ENCODE measurements at places on chromosomes 16 and 17.

DNA sequence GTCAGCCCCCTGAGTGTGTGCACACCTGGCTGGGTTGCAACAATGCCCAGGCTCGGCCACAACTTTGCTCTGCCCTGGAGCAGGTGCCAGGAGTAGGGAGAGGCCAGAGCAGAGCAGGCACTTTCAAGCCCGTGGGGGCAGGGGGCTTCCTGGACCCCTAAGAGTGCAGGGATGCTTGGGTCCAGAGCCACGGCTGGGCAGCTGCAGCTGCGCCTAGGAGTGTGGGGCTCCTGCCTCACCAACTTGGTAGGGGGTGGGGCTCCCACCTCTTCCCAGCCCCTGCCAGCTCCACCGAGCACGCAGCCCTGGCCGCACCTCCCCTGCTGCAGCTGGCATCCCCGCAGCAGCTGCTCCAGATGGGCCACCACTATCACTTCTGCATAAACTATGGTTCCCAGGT is 7.8 kb downstream of the OR3A2 start:
- DNase-seq = no peak

DNA sequence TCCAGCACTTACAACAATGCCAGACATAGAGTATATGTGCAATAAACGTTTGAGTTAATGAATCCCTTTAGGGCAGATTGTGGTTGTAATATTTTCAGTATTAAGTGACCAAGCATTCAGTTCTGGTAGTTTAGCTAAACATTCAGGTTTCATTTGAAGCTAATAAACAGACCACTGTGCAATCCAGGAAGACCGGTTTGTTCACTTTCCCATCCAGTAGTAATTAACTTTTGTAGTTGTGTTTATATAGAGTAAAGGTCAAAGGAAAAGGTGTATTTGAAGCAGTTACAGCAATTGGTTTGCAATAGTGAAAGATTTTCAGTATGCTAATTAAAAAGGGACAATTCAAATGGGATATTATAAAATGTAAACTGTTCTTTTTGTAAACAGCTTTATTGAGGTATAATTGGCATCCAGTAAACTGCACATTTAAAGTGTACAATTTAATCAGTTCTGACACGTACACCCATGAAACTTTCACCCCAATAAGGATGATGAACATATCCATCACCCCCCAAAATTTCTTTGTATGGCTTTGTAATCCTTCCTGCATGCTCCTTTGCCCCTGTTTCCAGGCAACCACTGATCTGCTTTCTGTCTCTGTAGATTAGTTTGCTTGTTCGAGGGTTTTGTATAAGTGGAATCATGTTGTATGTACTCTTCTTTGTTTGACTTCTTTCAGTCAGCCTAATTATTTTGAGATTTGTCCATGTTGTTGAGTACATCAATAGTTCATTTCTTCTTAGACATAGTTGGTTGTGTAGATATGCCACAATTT is 26.3 kb downstream of the MRTFB start:
- DNase-seq = no peak

GRCh38 chr16:57500578-57501111 is 14.4 kb upstream of the DOK4 start:
- peak; percentile 36 for DNase-seq

GRCh38 chr17:12940699-12941098 is 77.1 kb downstream of the ELAC2 start:
- DNase-seq = no peak

- no peak for DNase-seq
Observed at GRCh38 chr17:74213861-74214391, 555 bp downstream of the TTYH2 start.

DNA sequence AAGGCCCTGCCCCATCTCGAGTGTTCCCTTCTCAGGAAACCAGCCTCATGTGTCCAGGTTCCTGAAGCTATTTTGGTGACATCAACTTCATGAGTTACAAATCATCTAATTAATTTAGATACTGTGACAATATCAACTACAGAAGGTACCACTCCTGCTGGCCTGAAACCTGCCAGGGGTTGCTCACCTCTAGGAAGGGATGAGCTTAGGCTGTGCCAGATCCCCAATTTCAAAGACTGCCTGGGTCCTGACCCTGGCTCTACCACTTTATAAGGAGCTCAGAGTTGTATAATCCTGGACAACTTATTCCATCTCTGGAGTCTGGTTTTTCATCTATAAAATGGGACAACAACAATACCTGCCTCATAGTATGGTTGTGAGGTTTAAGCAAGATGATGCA is 5.2 kb downstream of the C16orf78 start:
- no peak for DNase-seq

DNA sequence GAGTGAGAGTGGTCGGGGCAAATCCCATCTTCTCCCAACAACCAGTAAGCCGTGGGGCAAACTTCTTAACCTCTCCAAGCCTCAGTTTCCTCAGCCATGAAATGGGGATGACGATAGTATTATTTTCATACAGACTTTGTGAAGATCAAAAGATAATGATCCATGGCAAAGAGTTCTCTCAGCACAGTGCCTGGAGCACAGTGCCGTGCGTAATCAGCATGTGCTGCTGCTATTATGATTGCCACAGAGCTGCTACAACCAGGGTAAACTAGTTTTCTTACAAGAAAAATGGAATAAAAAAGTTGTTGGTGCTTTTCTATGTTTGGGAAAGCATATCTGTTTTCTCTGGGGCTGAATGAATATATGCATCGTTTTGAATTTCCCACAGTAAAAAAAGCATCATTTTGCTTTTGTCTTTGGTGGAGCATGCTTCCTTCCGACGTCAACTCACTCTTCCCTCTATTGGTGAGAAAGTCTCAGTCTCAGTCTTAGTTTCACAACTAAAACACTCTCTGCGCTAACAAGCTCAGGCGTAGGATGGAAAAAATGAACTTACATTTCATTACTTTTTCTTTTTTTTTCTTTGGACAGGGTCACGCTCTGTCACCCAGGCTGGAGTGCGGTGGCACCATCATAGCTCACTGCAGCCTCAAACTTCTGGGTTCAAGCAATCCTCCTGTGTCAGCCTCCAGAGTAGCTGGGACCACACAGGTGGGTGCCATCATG is 37.2 kb downstream of the CDK5R1 start:
- DNase-seq = peak; percentile 57

DNA sequence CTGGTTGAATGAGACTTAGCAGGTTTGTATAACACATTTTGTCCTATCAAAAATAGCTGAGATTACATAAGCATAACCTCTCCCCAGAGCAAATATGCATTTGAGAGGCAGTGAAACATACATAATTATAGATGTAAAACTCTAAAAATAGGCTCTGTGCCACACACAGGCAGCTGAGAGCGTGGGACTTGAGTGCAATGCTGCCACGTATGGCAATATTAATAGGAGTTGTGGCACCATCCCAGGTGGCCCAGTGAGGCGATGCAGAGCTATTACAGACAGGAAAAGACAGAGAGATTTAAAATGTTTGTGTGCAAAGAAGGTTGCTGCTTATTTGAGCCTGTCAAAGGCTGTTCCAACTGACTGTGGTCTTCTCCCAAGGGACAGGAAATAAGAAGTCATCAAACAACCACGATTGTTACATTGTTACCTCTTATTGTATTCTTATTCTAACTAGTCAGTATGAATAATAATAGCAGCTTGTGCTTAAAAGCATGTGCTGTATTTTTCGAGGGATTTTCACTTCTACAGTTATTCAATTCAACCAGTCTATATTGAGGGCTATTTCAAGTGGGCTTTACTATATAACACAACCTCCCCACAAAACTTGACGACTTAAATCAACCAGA is 116.5 kb downstream of the SALL1 start:
- DNase-seq = no peak

- no peak for DNase-seq
Observed at GRCh38 chr16:12876778-12877177, 24.6 kb upstream of the SHISA9 start.

- no peak for DNase-seq
Observed at GRCh38 chr16:85327731-85328675, 215.7 kb upstream of the CIBAR2 start.

DNA sequence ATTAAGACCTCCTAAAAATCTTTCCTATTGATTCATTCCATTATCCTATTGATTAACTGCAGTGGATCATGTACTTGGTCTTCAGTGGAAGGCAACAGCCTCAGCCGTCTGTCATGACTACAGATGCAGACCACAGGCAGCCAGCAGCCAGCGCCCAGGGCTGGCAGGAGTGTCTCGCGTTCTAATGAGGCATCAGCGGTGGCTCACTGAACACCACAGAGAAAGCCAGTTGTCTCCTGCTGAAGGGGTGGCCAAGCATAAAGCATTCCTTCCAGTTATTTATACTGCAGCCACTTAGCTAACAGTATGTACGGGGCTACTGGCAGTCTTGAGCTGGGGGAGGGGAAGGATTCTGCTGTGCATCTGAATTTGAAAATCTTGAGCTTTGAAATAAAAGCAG is 214.3 kb downstream of the IRX3 start:
- no peak for DNase-seq

- no peak for DNase-seq
Observed at GRCh38 chr16:75093598-75094540, 22.7 kb downstream of the LDHD start.

DNA sequence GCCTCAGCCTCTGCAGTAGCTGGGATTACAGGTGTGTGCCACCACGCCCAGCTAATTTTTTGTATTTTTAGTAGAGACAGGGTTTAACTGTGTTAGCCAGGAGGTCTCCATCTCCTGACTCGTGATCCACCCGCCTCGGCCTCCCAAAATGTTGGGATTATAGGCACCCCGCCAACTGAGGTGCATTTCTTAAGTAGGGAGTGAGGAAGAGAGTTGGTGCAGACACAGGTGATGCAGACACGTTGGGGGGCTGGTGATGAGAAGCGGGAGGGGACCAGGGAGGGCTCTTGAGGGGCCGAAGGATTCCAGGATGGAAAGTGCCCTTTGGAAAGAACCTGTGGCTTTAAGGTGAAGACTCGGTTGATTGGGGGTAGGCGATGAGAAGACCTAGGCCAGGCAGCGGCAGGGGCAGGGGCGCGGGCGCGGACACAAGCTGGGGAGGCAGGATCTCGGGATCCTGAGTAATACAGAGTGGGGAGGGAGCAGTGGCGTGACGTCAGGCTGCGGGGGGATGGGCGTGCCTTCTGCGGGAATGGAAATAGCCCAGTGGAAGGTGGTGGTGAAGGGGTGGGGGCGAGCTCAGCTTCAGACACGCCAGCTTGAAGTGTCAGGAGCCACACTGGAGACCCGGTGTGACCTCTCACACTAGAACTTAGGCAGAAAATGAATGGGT is 2.5 kb upstream of the ATP6V0C start:
- no peak for DNase-seq

- DNase-seq = no peak
Observed at GRCh38 chr17:10325031-10325695, 47.6 kb downstream of the MYH13 start.

DNA sequence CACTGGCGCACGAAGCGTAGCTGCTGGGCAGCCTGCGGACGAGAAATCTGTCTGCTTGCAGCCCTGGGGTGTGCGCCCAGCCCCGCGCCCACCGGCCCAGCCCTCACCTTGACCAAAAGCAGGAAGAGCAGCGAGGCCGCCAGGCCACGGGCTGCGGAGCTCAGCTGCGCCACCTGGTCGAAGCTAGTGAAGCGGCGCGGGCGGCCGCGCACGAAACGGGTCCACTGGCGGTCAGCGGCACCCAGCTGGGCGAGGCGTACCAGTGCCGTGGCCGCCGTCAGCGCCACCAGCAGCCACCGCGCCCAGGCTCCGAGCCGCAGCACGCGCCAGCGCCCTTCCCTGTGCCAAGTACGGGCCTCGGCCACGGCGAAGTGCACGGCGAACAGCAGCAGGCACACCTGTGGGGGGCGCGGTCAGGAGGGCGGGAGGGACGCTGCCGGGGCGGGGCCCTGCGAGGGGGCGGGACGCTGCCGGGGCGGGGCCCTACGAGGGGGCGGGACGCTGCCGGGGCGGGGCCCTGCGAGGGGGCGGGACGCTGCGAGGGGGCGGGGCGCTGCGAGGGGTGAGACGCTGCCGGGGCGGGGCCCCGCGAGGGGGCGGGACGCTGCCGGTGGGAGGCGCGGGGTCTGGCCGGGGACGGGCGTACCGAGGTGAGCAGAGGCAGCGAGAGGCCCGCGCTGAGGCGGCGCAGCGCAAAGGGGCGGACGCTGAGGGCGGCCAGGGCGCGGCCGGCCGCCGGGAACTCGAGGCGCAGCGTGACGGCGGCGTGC is 43.2 kb downstream of the TSC2 start:
- DNase-seq = no peak

- no peak for DNase-seq
Observed at GRCh38 chr17:57634713-57635465, 110.2 kb downstream of the CCDC182 start.

DNA sequence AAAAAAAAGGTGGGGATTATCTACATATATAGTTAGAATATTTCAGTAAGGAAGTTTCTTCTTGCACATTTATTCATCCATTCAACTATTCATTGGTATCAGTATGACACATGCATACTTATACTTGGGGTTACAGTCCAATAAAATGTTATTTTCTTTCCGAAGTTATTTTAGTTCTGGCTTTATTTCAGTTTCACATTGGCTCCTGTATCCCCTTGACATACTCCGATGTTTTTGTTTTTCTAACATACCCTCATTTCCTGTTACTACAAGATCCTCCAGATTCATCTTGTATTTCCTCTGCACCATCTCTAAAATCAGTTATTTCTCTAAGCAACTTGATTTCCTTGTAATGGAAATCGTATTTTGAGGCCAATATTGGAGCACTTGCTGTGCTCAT is 435.5 kb upstream of the MON1B start:
- DNase-seq = no peak

- DNase-seq = no peak
Observed at GRCh38 chr17:48047113-48047740, 932 bp upstream of the NFE2L1 start.

DNA sequence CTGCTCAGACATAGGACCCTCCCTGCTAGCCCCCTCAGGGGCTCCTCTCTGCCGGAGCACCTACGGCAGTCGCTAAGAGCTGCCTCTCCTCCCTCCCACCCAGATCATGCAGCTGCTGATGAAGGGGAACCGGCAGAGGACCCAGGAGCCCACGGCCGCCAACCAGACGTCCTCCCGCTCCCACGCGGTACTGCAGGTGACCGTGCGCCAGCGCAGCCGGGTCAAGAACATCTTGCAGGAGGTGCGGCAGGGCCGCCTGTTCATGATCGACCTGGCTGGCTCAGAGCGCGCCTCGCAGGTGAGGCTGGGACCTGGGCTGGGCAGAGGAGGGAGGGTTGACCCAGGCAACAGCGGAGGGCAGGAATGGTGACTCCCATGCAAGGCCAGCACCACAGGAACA is 17.0 kb downstream of the BTBD17 start:
- no peak for DNase-seq

DNA sequence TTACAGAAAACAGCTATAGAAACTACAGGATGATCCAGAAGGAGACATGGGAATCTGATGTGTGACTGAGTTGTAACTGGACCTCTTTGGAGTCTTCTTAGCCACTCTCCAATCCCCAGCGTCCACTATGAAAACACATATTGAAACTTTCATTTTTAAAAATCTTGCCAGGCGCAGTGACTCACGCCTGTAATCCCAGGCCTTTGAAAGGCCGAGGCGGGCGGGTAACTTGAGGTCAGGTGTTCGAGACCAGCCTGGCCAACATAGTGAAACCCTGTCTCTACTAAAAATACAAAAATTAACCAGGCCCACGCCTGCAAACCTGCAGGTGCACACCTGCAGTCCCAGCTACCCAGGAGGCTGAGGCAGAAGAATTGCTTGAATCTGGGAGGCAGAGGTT is 53.3 kb downstream of the HIC1 start:
- no peak for DNase-seq

GRCh38 chr17:63434951-63435571 is 11.0 kb downstream of the CYB561 start:
- peak; percentile 28 for DNase-seq
